WTC11 (cell line): ENCODE measurements at places on chromosomes 7 and 10.

- H3K4me3 ChIP-seq, result no peak overlapping the region
- no peaks in the 10 kb centered on the region for H3K27me3 ChIP-seq
- no peaks in the 10 kb centered on the region for H3K4me1 ChIP-seq
- H3K36me3 ChIP-seq, result 0 out of 2 replicates have a peak, but pooled peaks cover 2% of the 10 kb centered on the region
Observed at GRCh38 chr10:132670546-132671227, 115.3 kb downstream of the NKX6-2 start.

DNA sequence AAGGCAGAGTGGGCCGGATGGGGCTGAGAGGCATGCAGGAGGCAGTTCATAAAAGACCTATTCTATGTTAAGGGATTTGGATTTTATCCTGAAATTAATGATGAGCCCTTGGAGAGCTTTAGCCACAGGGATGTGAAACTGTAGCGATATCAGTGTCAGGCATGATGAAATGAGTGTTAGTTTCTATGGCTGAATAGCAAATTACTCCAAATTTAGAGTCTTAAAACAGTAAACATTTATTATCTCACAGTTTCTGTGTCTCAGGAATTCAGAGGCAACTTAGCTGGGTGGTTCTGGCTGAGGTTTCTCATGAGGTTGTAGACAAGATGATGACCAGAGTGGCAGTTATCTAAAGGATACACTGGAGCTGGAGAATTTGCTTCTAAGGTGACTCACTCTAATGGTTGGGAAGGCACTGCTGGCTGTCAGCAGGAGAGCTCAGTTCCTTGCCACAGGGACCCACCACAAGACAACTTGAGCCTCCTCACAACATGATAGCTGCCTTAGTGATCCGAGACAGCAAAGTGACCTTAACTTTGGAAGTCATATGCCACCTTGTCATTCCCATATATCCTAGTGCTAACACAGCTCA, 36.7 kb upstream of the SFTPD start:
- H3K36me3 ChIP-seq, result peaks cover 11% of the 10 kb centered on the region
- no peak overlapping the region for H3K27ac ChIP-seq
- no peak for DNase-seq
- H3K27me3 ChIP-seq, result peaks cover 53% of the 10 kb centered on the region

DNA sequence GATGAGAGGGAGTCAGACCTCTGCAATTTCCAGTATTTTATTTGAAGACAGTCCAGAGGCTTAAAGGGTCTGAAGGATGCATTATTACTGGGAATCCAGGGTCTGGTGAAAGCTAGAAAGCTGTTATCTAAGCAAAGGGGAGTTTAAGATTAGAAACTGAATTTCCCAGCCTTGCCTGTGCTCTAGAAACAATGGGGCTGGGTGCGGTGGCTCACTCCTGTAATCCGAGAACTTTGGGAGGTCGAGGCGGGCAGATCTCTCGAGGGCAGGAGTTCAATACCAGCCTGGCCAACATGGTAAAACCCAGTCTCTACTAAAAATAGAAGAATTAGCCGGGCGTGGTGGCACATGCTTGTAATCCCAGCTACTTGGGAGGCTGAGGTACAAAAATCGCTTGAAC, 71.5 kb upstream of the ANLN start:
- H3K4me3 ChIP-seq, result no peak overlapping the region
- H3K27ac ChIP-seq, result no peak overlapping the region
- peaks cover 10% of the 10 kb centered on the region for H3K4me1 ChIP-seq
- H3K27me3 ChIP-seq, result peaks cover 4% of the 10 kb centered on the region
- no peak for DNase-seq

DNA sequence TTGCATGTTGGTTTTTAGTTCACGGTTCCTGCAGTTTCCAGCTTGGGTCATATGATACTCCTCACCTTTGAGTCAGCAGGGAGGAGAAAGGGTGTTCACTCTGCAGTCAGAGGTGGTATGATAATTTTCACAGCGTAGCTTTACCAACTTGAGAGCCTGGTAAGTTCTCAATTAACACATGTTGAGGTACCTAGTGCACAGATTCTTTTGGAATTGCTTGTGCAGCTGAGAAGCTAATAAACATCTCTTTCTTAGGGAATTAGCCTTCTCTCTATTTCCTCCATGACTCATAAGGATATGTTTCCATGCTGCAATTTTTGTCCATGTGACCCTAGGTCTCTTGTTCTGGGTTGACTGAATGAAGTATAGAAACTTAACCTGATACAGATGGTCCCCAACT, 166.6 kb downstream of the KIF20B start:
- 0 out of 2 replicates have a peak, but pooled peaks cover 4% of the 10 kb centered on the region for H3K27me3 ChIP-seq
- H3K4me1 ChIP-seq, result peaks cover 20% of the 10 kb centered on the region
- H3K36me3 ChIP-seq, result no peaks in the 10 kb centered on the region
- DNase-seq, result no peak
- H3K4me3 ChIP-seq, result no peak overlapping the region
- no peak overlapping the region for H3K27ac ChIP-seq

GRCh38 chr10:80462981-80463741, 9.1 kb downstream of the TSPAN14 start:
- peaks cover under 1% of the 10 kb centered on the region; the same call in 1 of the 2 replicates for H3K36me3 ChIP-seq
- H3K4me1 ChIP-seq, result peaks cover 99% of the 10 kb centered on the region
- peak overlapping the region; percentile 92 for H3K27ac ChIP-seq
- H3K27me3 ChIP-seq, result peaks cover 24% of the 10 kb centered on the region
- H3K4me3 ChIP-seq, result peak overlapping the region; percentile 39

DNA sequence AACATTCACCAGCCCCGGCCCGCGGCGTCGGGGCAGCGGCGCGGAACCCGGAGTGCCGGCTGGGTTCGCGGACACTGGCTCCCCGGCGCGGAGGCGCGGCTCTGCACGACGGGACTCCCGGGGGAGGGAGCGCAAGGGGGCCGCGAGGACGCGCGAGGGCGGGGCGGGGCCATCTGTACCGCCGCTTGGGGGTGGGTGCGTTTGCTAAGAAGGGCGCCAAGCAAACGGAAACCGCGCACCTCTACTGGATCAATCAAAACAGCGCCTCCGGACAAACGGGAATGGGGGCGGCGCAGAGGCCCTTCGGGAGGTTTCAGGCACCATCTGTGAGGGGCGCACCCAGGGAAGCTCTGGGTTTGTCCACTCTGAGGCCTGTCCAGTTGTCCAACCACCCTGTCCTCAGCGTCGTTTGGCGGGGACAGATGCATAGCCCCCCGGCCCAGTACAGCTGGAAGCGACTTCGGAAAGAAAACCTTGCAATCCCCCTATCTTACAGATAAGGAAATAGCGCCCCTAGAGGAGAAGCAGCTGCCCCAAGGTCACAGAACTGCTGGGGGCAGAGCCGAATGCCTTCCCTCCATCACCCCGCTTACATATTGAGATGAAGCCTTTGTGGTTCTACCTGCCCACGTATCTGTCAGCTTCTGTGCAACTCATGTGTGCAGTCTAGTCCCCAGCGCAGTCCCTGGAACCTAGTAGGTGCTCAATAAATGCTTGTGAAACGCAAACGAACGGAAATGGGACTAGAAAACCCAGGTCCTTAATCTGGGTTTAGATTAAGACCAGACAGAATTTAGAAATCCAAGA, 10.7 kb upstream of the SLIT1 start:
- no peak overlapping the region for H3K27ac ChIP-seq
- peaks cover 13% of the 10 kb centered on the region for H3K4me1 ChIP-seq
- peak overlapping the region; percentile 77 for H3K4me3 ChIP-seq
- no peaks in the 10 kb centered on the region for H3K36me3 ChIP-seq

- peaks cover 77% of the 10 kb centered on the region for H3K4me1 ChIP-seq
- H3K36me3 ChIP-seq, result peaks cover 3% of the 10 kb centered on the region
- H3K4me3 ChIP-seq, result peak overlapping the region; percentile 26
- DNase-seq, result peak; percentile 53
- H3K27me3 ChIP-seq, result no peaks in the 10 kb centered on the region; the same call in 1 of the 2 replicates
Observed at GRCh38 chr10:13823096-13823708, 236.4 kb downstream of the PRPF18 start.

DNA sequence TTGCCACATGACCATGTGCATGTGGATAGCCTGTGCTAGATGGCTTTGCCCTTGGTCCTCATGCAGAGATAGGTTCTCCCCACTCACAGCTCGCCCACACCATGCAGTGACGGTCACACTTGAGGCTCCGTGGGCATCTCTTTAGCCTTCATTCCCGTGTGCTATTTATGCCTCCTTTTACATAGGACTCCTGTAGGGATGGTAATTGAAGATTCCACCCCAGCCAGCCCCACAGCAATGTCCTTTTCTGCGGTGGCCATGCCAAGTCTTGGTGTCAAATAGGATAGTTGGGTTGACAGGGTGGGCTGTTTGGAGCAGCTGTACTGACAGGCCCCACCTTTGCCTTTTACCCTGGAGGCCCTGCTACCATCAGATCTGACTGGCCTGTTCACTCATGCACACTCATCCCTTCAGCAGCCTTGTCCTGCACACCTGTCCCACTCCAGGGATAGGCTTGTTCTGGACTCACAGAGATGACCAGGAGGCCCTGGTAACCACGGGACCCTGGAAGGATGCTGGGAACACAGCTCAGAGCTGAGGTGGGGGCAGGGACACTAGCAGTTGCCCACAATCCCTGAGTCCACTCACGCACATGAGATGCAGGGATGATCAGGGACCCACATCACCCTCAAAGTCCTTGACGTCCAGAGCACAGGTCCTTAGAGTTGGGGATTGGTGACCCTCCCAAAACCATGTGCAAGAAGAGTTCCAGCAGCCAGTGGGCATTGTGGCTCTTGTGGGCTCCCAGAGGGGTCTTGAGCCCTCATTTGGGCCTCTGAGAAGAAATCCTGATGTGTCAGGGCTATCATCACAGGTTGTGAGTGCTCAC, 71.2 kb downstream of the ADCY1 start:
- no peak for DNase-seq
- H3K27ac ChIP-seq, result no peak overlapping the region
- peaks cover 7% of the 10 kb centered on the region; the same call in 1 of the 2 replicates for H3K4me1 ChIP-seq
- no peaks in the 10 kb centered on the region for H3K27me3 ChIP-seq
- no peak overlapping the region for H3K4me3 ChIP-seq
- peaks cover 12% of the 10 kb centered on the region for H3K36me3 ChIP-seq
